Mesendoderm (in vitro differentiated cells): ENCODE measurements at places on chromosomes 3 and 15.

DNA sequence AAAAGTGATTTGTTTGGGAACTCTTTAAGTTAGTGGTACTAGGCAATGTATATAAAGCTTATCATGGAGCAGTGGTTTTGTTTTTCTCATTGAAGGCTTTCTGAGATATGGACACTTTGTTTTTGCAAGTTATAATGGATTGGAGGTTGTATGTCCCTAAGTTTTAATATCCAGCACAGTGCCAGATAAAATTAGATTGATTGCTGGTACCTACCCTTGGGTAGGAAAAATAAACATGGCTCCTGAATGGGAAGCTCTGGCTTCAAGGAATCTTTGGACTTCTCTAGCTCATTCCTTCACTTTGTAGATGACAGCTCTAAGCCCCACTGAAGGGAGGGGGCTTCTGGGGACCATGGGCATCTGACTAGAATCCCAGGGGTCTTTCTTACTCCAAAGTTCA, 81.8 kb upstream of the SKOR1 start:
- DNase-seq: no peak

DNA sequence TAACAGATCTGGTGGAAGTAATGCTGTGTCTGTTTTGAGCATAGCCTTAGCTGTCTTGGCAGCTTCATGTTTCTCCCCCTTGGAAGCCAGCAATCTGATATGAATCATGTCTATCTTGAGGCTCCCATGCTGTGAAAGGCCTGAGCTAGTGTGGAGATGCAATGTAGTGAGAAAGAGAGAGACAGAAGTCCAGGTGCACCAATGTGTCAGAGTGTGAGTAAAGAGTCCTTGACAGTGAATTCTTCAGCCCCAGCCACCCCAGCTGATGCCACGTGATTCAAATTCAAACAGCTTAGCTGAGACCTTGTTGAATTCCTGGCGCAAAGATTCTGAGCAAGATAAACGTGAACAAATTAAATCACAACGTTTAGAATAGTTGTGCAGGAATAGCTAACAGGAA, 704.2 kb downstream of the EDEM1 start:
- peak; percentile 50 for DNase-seq

- no peak for DNase-seq
Measured at GRCh38 chr3:152589644-152590043, 245.3 kb upstream of the P2RY1 start.

DNA sequence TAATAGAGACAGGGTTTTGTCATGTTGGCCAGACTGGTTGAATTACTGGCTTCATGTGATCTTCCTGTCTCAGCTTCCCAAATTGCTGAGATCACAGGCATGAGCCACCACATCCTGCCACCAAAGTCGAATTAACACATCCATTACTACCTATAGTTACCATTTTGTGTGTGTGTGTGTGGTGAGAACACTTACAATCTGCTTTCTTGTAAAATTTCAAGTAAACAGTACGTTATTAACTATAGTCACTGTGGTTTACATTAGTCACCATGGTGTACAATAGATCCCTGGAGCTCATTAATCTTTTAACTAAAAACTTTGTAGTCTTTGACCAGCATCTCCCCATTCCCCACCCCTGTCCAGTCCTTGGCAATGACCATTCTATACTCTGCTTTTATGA, 270.0 kb downstream of the NAALADL2 start:
- DNase-seq: no peak

- DNase-seq: no peak
Measured at GRCh38 chr3:5058471-5058951, 63.6 kb upstream of the ARL8B start.

DNA sequence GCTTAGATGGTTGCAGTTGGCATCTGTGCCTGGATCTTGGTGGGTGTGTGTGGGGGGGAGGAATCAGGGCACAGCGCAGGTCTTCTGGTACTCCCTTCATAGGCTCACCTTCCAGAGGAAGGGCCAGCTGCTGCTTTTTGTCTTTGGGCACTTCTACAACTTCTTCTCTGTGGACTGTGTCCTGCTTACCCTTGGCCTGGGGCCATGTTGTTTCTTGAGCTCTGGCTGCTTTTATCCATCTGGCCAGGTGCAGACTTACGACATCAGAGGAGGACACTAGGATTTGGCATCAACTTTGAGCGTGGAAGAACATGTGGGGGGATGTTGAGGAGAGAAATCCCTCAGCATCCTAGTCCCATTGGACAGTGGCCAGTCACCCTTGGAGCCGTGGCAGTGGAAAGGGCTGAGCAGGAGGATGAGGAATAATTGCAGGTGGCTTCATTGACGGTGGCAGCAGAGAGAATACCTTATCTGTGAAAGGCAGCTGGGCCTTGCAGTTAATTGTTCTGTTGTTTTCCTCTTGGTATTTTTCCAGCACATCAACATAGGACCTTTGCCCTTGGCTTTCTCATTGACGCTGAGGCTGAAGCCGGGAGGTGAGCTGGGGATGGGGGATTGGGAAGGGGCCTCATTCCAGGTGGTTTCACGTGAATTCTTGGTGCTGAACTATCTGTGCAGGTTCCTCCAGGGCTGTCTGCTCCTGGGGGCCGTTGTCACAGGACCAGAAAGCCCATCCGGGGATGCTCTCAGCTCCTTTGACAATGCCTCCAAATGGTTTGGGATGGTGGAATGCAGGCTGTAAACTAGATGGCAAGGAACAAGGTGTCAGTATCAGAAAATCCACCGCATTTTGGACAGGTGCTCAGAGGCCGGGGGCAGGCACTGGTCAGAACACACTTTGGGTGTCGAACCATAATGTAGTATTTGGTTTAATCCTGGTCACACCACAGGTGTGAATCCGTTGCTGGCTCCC, 9.7 kb downstream of the EPHB1 start:
- no peak for DNase-seq

GRCh38 chr3:156685752-156686151, 11.4 kb downstream of the TIPARP start:
- peak; percentile 21 for DNase-seq

DNA sequence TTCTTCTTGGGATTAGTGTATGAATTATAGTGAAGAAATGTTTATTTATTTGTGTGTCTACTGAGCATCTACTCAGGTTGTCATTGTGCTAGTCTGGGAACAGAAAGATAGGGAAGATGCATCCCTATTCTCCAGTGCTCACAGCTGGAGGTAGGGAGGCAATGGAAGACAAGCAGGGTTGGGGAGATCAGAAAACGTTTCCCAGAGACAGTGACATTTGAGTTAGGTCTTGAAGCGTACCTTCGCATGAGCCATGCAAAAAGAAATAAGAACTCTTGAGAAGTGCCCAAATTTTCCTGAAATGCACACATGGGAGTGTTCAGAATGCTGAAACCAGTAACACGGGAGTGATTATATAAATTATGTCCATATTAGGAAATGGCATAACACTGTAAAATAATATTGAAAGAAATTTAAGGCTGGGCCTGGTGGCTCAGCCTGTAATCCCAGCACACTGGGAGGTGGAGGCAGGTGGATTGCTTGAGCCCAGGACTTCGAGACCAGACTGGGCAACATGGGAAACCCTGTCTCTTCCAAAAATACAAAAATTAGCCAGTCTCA, 5.3 kb upstream of the CEMIP start:
- no peak for DNase-seq

DNA sequence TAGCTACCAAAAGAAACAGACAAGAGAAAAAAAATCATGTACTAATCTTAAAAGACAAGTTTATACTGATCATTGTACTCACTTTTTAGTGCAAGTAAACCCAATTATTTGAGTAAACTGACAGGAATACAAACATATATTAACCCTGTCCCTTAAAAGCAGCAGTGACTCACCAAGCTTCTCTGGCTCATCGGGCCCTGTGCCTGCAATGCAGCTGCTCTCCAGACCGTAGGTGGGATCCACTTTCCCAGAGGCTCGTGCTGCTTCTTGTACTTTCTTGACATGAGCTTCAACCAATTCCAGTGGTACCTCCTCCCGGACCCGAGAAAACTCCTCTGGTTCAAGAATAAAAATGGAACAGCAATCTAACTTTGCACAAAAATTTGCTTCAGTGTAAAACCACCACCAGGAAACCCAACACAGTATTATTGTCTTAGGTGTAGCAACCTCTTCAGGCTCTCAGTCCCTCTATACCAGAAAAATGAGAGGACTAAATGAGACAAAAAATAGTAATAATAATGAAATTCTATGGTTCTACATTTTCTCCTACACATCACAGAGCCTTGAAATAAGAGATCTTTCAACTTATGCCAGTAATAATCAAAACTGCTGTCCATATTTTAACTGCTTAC, 82.6 kb upstream of the CSPG5 start:
- DNase-seq: no peak

DNA sequence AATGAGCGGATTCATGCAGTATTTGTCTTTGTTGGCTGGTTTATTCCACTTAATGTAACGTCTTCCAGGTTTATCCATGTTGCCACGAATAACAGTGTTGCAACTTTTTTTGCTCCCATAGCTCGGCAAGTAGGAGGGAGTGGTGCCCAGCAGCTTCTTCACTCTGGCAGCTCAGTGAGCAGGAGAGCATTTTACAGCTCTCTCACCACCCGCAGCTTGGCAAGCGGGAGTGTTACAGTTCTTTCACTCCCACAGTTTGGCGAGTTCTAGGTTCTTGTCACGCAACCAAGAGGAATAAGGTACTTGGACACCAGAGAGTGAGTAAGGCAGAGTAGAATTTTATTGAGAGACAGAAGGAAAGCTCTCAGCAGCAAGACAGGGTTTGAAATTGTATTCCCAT, 935.2 kb downstream of the TBL1XR1 start:
- no peak for DNase-seq

- no peak for DNase-seq
Measured at GRCh38 chr3:135652388-135652787, 313.1 kb upstream of the PPP2R3A start.

GRCh38 chr3:181687190-181687589, 24.5 kb upstream of the SOX2 start:
- DNase-seq: no peak

DNA sequence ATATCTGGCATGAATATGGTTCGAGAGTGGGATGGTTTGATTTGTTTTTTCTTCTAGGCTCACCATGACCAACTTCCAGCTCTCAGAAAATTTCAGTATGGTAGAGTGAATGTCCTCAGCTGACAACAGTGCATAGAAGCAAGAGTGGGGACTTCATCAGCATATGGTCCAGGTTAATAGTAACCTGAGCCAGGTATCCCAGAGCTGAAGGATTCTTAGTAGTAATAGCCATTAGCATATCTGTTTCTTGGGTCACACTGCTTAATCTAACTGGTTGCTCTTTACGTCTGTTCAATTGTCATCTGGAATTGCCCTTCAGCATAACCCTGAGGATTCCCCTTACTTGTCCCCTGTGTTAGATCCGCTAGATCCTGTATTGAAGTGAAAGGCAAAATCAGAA, 151.8 kb downstream of the GMNC start:
- DNase-seq: peak; percentile 10
